ENCODE measurements at places on chromosomes 2 and 18.

- DNase-seq, result no peak
Observed at GRCh38 chr2:154375579-154375931, 322.9 kb upstream of the KCNJ3 start.

DNA sequence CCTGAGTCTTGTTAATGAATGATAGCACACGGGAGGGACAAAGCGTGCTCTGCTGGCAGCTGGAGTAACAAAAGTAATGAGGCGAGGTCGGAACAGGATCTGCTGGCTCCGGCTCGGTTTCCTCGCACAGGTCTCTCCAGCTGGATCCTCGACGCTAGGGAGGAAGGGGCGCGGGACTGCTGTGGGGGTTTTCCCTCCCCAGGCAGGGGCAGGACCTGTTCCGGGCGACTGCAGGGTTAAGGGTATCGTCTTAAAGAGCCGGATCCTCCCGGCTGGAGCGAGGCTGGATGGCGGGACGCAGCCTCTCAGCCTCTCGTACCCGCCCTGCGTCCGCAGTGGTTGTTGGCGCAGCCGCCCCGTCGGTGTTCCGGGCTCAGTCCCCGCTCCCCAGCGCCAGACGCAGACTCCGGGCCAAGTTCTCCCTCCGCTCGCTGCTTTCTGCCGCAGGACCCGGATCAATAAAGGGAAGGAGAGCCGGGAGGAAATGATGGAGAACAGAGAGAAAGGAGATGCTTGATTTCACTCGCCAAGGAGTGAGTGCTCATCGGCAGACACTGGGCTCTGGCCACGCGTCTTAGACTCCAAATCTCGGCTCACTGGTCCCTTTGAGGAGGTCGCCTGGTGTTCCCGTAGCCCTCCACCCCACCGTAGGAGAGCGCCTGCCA lies 1.1 kb upstream of the LIPG start:
- no peak for DNase-seq

DNA sequence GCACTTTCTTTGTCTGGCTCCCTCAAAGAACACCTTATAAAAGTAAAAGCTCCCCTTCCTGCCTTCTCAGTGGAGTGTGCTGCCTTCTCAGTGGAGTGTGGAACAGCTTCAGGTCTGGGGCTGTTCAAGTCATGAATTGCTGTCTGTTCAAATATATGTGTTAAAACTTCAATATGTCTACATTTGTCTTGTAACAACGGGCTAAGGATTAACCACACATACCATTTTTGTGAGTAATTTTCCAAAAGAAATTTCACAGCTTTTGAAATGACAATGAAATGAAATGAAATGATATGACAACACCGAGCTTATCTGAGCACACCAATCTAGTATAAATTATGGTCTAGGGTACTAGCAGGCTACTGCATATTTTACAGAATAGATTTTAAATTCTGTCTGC lies 42.9 kb downstream of the CABYR start:
- no peak for DNase-seq

- no peak for DNase-seq
Observed at GRCh38 chr2:222134654-222135053, 164.1 kb downstream of the PAX3 start.

GRCh38 chr2:53631313-53632125 lies 136.1 kb upstream of the CHAC2 start:
- no peak for DNase-seq

GRCh38 chr18:35028536-35028935 lies 12.7 kb upstream of the MAPRE2 start:
- DNase-seq, result no peak

GRCh38 chr2:113160962-113161361 lies 12.8 kb upstream of the PSD4 start:
- DNase-seq, result no peak

- no peak for DNase-seq
Observed at GRCh38 chr2:20425371-20425881, 21.4 kb upstream of the RHOB start.

DNA sequence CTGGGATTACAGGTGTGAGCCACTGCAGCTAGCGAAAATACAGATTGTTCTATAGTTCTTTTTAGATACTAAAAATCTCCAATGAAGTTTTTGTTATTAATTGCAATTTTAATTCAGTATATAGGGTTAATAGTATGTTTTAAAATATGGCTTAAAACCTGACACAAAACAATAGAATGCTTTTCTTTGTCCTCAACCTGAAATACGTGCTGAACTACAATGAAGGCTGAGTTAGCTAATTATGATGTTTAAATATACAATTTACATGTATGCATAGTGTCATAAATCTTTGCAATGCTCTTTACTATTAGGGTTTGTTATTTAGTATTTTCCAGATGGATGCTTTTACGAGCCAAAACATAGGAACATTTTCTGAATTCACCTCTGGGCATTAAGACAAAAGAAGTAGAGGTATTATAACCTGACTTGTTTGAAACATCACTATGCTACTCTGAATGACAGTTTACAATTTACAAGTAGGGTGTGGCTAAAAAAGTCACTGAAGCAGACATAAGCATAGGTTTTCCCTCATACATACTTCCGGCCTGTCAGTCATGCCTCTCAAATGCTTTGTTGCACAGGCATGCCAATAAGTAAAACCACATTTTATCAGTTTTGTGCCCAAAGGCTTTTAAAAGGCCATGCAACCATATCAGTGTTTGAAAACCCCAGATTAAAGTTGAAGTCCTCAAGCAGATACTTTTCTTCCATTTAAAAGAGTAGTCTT lies 168.3 kb downstream of the OTX1 start:
- DNase-seq, result no peak

GRCh38 chr18:27712066-27712465 lies 464.9 kb downstream of the CDH2 start:
- DNase-seq, result no peak

DNA sequence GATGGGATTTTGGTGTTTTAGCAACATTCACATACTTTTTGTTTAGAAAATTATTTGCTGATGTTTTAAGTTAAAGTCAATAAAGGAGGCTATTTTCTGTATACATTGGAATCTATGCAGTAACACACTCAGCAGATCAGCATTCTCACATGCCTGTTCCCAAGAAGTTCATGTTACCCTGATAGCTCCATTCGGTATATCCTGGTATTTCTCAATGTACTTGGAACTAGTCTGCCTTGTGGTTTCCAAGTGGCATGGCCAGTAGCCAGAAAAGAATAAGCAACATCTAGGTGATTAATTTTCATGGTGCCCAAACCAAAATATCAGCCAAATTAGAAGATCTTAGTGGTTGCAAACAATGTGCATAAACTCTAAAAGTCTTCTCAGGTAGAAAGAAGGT lies 5.2 kb upstream of the NCAPH start:
- DNase-seq, result no peak

DNA sequence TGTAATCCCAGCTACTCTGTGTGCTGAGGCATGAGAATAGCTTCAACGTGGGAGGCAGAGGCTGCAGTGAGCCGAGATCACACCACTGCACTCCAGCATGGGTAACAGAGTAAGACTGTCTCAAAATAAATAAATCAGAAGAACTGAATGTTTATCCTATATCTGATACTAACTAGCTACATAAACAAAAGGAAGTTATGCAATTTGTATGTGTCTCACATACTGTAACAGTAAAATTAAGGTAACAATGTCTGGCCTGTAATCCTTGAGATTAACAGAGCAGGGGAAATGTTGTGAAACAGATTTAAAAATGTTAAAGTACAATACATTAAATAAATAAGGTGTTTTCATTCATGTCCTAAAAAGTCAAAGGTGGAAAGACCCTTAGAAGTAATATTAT lies 150.8 kb downstream of the MEMO1 start:
- no peak for DNase-seq

DNA sequence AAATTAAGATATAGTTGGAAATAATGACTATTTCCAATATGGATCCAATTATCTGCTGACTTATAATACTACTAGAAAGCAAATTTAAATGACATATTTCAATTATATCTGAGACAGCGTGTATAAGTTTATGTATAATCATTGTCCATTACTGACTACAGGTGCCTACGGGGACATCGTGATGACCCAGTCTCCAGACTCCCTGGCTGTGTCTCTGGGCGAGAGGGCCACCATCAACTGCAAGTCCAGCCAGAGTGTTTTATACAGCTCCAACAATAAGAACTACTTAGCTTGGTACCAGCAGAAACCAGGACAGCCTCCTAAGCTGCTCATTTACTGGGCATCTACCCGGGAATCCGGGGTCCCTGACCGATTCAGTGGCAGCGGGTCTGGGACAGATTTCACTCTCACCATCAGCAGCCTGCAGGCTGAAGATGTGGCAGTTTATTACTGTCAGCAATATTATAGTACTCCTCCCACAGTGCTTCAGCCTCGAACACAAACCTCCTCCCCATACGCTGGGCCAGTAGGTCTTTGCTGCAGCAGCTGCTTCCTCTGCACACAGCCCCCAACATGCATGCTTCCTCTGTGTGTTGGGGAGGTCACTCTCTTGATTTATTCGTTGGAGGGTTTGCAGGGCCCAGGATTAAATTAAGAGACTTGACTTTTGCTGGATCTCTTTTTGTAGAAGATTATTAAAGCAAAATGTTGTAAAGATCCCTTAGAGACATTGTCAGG lies 194.4 kb downstream of the RPIA start:
- no peak for DNase-seq

- DNase-seq, result no peak
Observed at GRCh38 chr18:46322411-46322891, 218.3 kb downstream of the HAUS1 start.

DNA sequence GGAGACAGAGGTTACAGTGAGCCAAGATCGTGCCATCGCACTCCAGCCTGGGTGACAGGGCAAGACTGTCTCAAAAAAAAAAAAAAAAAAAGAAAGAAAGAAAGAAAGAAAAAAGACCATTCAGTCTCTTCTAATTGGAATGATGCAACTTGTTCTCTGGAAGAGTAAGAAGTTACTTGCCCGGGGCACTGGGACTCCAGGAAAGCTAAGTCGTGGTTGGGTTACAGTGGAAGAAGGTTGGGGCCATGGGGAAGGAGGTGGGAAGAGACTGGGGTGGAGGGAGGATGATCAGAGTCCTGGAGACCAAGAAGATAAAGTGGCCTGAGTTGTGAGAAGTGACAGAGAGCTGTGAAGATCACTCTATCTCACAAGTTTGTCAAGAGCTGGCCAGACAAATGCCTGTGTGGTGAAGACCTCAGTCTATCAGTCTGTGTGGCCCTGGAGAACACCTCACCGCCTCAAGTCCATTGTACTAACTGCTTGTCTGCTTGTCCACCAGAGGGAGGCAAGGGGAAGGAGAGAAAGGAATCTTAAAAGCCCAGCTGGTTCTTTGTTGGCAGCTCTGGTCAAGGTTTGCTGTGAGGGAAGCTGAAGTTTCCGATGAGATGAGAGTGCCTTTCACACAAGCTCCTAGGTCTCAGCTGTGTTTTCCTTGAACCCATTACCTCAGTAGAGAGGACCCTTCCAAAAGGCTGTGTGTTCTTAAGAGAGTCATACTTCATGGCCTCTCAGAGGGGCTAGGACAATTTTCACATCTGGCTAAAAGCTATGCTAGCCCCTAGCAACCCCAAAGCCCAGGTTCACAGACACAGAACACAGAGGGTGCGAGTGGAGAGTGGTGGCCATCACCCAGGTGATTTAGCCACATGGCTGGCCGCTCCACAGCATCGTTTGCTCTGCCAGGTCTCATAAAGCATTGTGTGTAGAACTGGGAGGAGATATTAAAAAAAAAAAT lies 72.0 kb upstream of the TMEM178A start:
- DNase-seq, result no peak

DNA sequence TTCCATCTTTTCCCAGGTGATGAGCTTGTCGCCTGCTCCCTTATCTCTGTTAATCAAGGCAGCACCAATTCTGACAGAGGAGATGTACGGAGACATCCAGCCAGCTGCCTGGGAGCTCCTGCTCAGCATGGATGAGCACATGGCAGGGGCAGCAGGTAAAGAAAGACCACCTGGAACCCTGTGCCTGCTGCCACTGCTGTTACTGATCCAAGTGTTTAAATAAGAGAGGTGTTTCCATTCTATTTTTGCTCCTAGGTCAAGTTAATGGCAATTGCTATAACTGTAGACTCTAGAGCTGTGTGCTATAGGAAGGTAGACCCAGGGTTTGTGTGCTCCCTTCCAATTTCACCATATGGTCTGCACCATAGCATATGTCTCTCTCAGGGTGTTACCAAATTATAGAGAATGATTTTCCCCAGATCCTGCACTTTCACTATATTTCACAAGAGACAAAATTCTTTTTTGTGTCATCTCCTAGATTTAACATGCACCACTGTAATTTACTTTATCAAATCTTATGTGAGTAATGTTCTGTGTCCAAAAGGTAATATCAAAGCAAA lies 88.6 kb upstream of the RPE start:
- no peak for DNase-seq

DNA sequence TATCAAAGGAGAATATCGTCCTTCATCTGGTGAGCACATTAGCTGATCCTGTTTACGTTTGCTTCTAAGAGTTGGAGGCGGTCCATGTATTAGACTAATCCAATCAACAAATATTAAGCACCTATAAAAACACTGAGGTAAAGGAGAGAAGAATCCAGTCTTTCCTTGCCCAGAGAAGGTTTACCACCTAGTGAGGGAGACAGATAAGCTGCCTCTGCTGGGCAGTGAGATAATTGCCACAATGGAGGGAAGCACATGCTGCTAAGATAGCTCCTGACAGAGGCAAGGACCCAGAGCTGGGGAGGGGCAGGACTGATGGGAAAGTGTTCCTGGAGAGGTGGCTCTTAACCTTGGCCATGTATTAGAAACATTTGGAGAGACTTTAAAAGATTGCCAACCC lies 36.7 kb upstream of the ST8SIA5 start:
- no peak for DNase-seq

DNA sequence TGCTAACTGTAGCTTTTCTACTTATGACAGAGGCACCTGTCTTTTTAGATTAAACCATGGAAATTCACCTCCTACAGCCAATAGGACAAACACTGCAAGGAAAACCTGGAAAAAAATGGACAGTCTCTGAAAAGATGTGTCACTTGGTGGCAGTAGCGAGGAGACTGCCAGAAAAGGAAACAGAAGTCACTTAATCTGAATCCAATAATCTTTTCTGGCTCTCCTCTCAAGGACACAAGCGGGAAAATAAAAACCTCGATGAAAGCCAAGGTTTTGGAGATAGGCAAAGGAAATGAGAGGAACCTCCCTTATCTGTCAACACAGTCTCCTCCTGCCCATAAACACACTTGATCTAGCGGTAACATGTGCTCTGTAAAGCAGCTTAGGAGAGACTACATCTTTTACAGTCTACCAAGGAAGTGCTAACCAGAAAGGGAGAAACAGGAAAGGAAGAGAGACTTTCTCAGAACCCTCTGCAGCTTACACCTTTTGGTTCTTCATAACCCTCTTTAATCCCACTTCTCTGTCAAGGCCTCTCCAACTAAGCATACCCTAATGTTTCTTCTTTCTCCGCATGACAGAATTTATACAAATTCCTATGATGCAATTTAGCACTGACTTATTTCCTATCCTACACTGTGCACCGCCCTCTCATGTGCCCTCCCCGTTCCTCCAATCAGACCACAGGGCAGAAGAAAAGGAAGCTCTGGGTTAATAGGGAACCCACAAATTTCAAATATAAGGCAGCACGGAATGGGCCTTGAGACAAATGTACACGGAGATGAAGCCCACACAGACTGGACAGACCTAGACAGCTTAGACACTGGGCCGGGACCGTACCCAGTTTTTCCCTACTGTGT lies 52.8 kb downstream of the CLASP1 start:
- DNase-seq, result no peak

- no peak for DNase-seq
Observed at GRCh38 chr2:213237251-213237650, 47.0 kb upstream of the SPAG16 start.

- no peak for DNase-seq
Observed at GRCh38 chr2:229731916-229732315, 17.6 kb upstream of the DNER start.
